ENCODE measurements at places on chromosomes 7 and 10.

DNA sequence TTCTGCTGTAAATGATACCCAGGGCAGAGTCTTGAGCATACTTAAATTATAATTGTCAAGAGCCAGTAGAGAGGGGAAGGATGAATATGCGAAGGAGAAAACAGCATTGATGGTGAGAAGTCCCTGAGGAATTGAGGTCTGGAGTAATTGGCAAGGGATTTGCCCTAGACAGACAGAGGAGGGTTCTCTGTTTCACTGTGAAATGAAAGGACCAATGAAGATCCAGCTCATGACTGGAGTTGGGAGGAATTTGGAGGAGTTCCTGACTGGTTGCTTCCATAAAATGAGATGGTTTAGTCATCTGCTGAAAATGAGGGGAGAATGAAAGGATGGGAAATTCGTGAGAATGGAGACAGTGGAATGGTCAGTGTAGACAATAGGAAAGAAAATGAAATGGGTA is 6.8 kb downstream of the PRPF18 start:
- DNase-seq = no peak

- DNase-seq = peak; percentile 53
Observed at GRCh38 chr7:4830176-4830575, 31.7 kb downstream of the PAPOLB start.

- no peak for DNase-seq
Observed at GRCh38 chr10:60384011-60384410, 5.7 kb downstream of the ANK3 start.

DNA sequence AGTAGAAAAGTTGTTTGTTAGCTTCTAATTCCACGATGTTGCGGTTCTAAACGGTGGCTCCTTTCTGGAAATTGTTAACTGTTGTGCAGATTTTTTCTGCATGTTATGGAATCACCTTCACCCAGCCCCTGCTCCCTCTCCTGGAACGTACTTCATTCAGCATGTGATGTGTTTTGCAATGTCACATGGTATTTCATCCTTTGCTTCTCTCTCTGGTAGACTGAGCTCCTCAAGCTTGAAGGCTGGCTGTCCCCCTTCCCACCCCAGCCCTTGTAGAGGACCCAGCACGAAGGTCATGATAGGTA is 4.4 kb downstream of the PPP2R2D start:
- DNase-seq = no peak

DNA sequence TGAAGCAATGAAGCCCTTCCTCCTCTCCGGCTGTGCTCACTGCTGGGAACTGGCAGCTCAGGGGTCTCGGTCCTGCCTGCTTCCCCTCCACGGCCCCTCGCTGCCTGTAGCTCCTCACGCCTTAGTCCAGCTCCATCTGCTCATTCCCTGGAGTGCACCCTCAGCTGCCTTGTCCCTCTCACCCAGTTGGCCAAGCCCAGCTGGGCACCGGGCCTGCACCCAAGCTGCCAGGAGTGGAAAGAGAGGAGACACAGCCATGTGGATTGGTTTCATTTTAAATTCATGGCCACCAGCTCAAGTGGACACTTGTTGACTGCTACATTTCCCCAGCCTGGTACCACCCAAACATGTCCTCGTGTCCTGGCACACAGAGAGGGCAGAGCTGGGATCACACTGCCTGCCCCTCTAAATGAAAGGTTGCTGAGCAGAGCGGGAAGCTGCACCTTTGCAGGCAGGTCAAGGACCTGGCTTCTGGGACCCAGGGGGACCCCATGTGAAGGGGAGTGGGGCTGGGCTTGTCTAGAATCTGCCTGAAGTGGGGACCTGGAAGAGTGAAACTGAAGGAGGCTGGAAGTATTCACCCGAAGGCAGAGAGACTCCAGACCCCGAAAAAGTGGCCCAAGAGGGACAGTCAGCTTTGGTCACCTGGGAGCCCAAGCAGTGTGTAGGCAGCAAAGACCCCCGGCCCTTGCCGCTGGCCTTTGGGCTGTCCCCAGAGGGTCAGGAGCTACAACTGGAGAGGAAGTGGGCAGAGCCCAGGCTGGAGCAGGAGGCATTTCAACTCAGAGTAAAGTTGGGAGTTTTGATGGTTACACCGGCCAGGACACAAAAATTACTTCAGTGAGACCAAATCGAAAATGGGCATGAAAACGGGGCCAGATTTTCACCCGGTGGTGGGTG is 15.0 kb upstream of the BNIP3 start:
- no peak for DNase-seq

DNA sequence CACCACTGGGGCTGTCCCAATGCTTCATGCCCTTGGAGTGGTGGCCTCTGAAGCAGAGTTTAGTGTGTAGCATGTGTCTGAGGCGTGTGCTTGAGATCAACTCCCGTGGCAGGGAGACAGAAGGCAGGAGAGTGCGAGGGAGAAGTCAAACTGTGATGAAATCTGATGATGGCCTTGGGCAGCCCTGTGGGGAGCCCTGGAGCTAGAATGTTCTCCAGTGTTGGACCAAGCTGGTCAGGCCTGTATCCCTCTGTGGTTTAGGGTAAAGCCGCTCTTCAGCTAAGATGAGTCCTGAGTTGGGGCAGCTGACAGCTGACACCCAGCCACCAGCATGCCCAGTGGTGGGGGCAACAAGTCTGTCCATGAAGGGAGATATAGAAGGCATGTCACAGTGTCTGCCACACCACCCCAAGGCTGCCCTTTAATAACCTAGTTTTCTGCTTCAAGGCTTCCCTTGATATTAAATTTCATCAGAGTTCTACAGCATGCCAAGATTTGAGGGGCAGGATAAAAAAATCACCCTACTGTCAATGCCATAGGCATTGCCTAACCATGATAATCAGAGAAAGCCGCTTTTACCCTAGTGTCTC is 170.5 kb upstream of the SVIL start:
- DNase-seq = no peak

DNA sequence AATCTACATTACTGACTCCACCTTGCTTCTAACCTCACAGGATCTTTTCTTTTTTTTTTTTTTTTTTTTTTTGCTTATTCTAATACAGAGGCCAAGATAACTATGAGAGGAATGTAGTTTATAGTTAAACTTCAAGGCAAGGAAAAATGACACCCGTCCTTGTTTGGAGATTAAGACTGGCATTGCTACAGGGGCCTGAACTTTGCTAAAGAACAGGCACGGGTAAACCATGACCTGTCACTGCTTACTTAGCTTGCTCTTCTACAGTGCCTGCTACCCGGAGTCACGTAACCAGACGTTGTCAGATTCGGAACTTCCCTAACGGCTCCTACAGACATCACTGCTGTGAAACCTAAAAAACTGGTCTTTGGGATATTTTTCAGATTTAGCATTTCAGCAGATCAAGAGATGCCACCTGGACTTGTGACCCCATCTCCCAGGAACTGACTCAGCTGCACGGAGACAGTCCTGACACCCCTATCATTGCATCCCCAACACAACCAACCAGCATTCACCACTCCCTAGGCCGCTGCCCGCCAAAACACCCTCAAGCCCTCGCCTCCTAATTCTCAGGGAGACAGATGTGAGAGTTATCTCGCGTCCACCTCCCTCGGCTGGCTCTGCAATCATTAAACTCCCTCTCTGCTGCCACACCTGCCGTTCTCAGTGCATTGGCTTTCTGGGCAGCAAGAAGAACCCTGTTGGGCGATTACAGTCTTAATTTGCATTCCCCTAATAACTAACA is 27.5 kb downstream of the MAD1L1 start:
- DNase-seq = no peak

- DNase-seq = no peak
Observed at GRCh38 chr7:36852017-36852416, 127.7 kb upstream of the AOAH start.

DNA sequence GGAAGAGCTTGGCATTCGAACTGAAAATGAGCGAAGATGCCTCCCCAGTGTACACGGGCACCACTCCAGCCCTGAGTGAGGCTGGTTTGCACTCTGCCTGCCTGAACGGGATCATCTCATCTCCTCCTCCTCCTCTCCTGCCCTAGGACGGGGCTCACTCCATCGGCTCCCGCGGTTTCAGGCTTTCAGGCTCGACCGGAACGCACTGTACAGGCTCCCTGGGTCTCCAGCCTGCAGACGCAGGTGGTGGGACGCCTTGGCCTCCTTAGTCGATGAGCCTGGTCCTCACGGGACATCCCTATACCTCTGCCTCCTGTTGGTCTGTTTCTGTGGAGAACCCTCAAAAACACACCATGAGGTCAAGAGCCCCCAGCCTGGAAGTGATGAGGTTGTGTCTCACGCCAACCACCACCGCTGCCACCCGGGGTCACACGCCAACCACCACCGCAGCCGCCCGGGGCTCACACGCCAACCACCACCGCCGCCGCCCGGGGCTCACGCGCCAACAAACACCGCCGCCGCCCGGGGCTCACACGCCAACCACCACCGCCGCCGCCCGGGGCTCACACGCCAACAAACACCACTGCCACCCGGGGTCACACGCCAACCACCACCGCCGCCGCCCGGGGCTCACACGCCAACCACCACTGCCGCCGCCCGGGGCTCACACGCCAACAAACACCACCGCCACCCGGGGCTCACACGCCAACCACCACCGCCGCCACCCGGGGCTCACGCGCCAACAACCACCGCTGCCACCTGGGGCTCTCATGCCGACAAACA is 56.3 kb downstream of the FOXL3 start:
- no peak for DNase-seq

DNA sequence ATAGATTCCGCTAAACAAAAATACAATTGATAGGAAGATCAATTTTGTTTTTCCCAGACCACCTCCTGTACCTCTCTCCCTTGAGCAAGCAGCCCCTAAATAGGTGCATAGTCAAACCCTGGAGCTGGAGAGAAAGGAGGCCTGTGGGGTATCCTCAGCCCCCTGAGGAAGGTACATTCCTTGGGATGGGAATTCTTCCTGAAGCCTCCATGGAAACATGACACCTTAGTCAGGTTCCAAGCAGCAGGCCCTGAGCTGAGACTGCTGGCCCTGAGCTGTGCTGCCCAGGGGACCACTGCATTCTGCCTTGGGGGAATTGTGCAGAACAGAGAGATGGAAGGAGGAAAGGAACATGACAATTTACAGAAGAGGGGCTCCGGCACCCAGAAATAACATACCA is 7.4 kb downstream of the HNRNPF start:
- no peak for DNase-seq

DNA sequence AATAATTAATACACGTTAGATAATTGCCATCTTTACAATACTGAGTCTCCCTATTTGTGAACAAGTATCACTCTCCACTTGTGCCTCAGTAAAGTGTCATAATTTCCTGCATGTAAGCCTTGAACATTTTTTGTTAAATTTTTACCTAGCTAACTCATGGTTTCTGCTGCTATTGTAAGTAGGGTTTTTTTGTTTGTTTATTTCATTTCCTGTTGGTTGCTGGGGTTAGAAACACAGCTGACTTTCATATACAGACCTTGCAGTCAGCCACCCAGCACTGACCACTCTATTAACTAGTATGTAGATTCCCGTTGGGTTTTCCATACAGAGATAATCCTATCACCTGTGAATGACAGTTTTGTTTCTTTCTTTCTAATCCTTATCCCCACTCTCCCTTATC is 133.3 kb downstream of the MPP7 start:
- no peak for DNase-seq

GRCh38 chr10:100996678-100997359 is 2.8 kb upstream of the LZTS2 start:
- no peak for DNase-seq

GRCh38 chr10:22605168-22605567 is 109.2 kb downstream of the PIP4K2A start:
- DNase-seq = peak; percentile 84

DNA sequence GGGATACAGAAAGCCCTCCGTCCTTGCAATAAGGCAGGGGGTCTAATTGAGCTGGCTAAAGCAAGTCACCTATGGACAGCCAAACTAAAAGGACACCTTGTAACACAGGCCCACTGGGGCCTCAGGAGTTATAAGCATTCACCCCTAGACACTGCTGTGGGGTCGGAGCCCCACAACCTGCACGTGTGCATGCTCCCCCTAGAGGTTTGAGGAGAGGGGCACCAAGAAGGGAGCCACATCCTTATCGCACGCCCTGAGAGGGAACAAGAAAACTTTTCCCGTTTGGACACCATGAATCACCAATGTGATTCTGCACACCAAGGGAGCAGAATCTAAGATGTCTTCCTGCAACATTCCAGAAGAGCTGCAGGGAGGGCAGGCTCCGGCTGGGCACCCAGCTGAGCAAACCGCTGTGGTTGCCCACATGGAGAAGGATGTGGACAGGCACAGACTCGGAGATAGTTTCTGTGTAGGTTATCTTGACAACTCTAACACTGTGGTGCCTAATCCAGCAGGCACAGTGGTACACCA is 17.7 kb upstream of the TARP start:
- no peak for DNase-seq

DNA sequence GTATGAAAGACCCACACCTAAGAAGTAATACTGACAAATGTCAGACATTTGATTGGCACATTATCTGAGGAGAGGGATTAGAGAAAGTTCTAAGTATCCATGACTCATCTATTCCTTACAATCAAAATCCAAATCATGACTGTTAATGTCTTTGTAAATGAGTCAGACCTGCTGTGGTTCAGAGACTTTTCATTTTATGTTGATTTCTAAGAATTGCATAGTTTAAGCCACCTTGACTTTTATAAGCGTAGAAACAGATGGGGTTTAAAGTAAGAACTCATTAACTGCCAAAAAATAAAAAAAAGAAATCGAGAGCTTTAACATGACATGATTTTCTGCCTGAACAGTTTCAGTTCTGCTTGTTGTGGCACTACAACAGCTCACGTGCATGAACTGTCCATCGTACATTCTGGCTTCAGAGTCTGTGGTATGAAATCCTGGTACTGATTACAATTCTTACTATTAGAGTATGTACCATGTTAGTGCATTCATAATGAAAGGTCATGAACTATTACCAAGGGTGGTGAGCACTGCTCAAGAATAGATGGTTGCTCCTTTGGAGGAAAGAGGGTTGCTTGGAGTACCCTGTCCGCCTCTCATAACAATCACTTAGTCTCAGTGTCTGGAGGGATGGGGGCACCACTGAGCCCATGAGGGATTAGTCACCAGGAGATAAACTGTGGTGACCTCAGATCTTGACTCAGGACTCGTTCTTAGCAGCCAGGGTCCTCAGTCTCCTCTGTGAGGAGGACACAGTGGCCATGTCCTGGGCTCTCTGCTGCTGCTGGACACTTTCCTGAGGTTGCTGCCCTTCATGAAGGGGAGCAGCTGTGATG is 42.2 kb downstream of the ACSM6 start:
- DNase-seq = peak; percentile 84

GRCh38 chr10:9219860-9220259 is 1165.4 kb downstream of the GATA3 start:
- no peak for DNase-seq

DNA sequence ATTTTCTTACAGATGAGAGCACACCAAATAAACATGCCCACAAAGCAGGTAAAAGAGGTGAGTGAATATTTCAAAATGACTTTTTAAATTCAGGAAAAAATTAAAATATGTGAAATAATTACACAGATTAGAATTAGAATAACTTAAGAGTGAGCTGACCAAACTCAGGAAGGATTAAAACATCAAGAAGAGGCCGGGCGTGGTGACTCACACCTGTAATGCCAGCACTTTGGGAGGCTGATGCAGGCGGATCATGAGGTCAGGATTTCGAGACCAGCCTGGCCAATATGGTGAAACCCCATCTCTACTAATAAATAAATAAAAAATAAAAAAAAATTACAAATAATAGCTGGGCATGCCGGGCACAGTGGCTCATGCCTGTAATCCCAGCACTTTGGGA is 140.1 kb downstream of the REEP3 start:
- DNase-seq = no peak

GRCh38 chr10:112811741-112812551 is 138.1 kb upstream of the TCF7L2 start:
- DNase-seq = peak; percentile 92

GRCh38 chr10:3107426-3107961 is 40.1 kb downstream of the PFKP start:
- DNase-seq = peak; percentile 98

GRCh38 chr7:55590517-55591281 is 18.4 kb upstream of the VOPP1 start:
- no peak for DNase-seq

Measured in HCEC 1CT (cell line).